NCI-H1436 treated with DMSO at 0.1 percent for 48 hours (cell line): ENCODE measurements at places on chromosomes 1 and 21.

DNA sequence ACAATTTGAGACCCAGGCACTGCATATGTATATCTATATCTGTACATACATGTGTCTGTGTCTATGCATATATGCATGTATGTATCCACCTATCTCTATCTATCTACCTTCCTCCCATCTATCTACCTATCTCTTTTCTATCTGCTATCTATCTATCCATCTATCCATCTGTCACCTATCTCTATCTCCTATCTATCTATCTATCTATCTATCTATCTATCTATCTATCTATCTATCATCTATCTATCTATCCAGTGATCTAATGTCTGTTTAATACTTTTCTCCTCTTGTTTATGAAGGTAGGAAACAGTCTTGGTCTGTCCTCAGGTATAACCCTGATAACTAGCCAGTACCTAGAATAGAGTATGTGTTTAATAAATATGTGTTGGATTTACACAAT is 25.9 kb downstream of the TNNT2 start:
- DNase-seq: no peak

GRCh38 chr1:156767879-156768604 is 707 bp downstream of the PRCC start:
- no peak for DNase-seq

GRCh38 chr1:48082271-48082962 is 85.2 kb upstream of the TRABD2B start:
- DNase-seq: no peak

- DNase-seq: no peak
These were observed 43.9 kb downstream of the DUSP10 start for GRCh38 chr1:221697923-221698425.

DNA sequence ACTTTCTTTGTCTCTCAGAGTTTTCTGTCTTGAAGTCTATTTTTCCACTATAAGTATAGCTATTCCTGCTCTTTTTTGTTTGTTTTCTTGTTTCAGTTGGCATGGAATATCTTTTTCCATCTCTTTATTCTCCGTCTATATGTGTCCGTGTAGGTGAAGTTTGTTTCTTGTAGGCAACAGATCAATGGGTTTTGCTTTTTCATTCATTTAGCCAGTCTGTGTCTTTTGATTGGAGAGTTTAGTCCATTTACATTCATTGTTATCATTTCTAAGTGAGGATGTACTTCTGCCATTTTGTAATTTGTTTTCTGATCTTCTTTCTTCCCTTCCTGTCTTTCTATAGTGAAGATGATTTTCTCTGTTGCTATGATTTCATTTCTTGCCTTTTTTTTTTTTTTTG is 132.5 kb upstream of the GPR52 start:
- no peak for DNase-seq

GRCh38 chr1:243882276-243882675 is 32.2 kb upstream of the AKT3 start:
- DNase-seq: no peak

- no peak for DNase-seq
These were observed 53.0 kb downstream of the LHX4 start for GRCh38 chr1:180283098-180283497.

DNA sequence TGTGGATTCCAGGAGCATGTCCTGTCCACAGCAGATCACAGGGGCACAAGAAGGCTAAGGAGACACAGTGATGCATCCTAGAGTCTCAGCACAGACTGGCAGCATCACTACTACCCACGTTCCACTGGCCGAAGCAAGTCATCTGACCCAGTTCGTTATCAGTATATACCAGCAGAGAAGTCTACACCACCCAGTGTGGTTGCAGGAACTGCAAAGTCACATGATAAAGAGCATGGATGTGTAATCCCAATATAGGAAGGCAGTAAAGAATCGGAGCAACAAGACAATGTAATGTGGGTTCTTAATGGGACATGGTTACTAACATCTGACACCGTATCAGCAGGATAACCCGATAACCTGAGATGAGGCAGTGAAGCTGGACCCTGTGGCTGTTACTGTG is 246.6 kb downstream of the RRAGC start:
- no peak for DNase-seq

GRCh38 chr1:211829343-211830054 is 1.1 kb downstream of the LPGAT1 start:
- DNase-seq: no peak

- DNase-seq: no peak
These were observed 14.8 kb downstream of the NUCKS1 start for GRCh38 chr1:205735218-205735617.

DNA sequence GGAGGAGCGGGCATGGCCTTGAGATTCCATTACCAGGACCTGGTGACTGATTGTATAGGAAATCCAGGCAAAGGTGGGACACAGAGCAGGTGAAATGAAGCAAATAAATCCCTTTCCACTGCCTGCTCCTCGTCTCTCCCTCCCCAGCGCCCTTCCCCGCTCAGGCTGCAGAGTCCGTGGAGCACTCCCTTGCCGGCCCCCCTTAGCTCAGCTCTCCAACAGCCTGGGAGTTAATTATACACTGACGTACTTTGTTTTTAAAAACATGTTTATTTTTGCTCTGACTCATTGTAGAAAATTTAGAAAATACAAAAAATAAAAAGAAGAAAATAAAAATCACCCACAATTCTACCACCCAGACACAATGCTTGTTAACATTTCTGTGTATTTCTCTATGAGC is 61.7 kb downstream of the LGR6 start:
- no peak for DNase-seq

DNA sequence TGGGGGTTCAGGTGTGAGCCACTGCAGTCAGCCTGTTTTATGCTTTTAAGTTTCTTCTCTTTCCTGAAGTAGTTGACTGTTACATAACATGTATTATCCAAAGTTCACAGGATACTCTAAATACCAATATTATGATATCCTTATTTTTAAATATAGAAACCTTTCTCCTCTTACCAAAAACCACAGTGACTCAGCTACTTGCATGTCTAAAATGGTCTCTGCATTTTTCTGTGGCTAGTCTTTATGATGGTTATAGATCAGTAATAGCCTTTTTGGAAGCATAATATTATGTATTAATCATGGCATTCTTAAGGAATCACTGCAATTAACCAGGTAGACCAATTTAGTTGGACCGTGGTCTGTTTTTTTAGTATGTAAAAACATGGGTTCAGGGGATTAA is 210.8 kb upstream of the CACYBP start:
- no peak for DNase-seq

GRCh38 chr1:151705753-151706463 is 10.7 kb downstream of the CELF3 start:
- no peak for DNase-seq

GRCh38 chr21:15498455-15498854 is 231.3 kb upstream of the USP25 start:
- DNase-seq: no peak

- no peak for DNase-seq
These were observed 26.9 kb upstream of the DPYD start for GRCh38 chr1:97947695-97948094.

- no peak for DNase-seq
These were observed 66.2 kb upstream of the APOBEC4 start for GRCh38 chr1:183719289-183719688.

DNA sequence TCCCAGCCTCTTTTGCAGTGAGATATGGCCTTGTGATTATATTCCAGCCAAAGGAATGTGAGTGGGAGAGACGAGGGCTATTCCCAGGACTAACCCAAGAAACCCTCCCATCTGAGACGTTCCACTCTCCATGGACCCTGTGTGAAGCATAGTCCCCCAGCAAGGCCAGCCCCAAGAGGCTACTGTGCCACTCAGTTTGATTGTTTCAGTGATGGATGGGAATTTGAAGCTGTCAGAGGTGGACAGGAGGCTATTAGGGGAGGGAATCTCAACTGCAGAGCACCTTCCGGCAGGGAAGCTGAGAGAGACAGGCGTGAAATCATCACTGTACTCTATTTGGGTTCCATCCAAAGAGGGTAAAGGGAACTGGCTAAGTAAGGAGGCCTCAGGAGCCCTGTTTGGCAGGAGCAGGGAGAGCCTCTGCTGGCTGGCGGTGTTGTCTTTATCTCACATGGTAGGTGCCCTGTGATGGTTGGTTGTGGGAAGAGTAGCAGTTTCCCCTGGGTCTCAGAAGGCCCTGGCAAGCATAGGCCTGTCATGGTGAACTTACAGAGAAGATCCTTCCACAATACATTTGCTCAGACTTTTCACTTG is 3.4 kb upstream of the TEX35 start:
- no peak for DNase-seq
